Renal cortical epithelial cell (primary cell): ENCODE measurements at places on chromosomes 1 and 21.
A peak's percentile ranks its signal among the peaks of the same experiment; 100 is the strongest.

- DNase-seq, result no peak
Observed at GRCh38 chr1:230975636-230976035, 3.0 kb downstream of the TTC13 start.

- DNase-seq, result no peak
Observed at GRCh38 chr1:237478842-237479241, 411.9 kb downstream of the ZP4 start.

GRCh38 chr1:37797750-37798345 lies 4.2 kb downstream of the MANEAL start:
- DNase-seq, result peak; percentile 49

GRCh38 chr1:205524794-205525101 lies 20.3 kb downstream of the CDK18 start:
- DNase-seq, result no peak

GRCh38 chr1:205693421-205693991 lies 13.2 kb upstream of the SLC45A3 start:
- no peak for DNase-seq

DNA sequence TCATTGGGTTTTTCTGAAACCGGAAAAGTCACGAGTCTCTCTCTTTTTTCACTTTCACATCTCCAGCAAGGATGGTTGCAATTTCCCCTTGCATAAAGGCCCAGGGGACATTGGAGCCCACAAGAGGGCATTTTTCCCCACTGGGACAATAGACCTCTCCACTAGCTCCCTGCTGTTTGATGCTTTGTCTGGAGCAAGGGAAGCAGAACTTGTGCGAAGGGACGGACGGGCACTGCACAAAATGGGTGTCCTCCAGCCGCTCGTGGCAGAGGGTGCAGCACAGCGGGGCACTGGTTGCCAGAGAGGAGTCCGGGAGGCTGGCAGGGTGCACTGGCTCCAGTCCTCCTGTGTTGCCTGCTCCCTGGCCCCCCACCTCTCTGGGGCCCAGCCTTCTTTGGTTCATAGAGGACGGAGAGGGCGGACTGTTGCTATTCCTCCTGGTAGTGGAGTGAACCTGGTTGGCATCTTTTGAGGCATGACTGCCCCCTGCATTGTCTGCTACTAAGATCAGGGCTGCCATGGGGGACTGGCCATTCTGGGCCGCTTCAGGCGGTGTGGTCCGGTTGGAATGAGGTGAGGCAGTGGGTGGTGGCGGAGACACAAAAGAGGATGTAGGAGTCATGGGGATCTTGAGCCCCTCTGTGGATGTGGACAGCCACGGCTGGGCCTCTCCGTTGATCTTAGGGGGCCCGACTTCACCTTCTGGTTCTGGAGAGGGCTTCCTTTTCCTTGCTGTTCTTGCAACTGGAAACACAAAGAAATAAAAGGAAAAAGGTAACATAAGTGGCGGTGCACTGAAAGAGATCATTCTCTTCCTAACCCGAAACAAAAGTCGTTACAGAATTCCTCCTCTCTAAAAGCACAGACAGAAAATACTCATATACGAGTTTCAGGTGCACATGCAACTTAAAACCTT lies 2.6 kb downstream of the IRF2BP2 start:
- DNase-seq, result peak; percentile 45

DNA sequence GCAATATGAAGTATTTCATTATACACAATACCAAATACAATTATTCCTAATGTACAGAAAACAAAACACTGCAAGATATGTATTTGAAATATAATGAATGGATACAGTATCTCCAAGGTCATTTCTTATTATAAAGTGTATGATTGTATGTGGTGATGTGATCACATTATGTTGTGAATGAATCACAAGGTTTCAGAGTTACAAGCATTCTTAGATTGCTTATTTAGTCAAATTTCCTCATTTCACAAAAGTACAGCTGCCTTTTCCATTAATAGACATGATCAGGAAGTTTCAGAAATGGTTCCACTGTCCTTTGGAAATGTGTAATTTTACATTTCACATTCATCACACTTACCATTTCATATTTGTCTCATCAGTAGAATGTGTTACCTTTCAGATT lies 28.3 kb upstream of the NEK7 start:
- peak; percentile 25 for DNase-seq

DNA sequence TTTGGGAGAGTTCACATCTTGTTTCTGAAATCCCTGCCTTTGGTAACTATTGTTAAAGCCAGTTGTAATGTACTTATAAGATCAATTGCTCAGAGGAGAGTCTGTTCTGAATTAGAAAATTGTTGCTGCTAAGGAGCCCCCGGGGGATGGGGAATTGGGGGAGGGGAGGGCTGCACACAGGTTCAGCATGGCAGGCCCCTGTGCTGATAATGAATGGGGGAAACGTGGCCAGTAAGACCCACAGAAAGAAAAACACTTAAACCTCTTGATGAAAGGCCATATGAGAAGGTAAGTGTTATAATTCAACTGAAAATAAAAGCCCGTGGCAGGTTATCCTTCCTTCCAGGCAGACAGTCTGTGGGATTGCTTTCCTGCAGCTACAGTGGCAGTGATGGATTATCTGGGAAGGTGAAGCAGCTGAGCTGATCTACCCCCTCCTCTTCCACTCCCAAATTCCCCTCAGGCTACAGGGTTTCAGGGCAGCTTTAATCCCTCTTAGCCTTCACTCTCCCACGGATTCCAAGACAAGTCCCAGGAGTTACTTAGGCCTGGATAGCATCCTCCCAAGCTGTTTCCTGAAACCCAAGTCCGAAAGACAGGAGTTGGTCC lies 398.8 kb downstream of the TBX15 start:
- DNase-seq, result no peak

- DNase-seq, result no peak
Observed at GRCh38 chr1:63189677-63190076, 132.7 kb upstream of the FOXD3 start.

DNA sequence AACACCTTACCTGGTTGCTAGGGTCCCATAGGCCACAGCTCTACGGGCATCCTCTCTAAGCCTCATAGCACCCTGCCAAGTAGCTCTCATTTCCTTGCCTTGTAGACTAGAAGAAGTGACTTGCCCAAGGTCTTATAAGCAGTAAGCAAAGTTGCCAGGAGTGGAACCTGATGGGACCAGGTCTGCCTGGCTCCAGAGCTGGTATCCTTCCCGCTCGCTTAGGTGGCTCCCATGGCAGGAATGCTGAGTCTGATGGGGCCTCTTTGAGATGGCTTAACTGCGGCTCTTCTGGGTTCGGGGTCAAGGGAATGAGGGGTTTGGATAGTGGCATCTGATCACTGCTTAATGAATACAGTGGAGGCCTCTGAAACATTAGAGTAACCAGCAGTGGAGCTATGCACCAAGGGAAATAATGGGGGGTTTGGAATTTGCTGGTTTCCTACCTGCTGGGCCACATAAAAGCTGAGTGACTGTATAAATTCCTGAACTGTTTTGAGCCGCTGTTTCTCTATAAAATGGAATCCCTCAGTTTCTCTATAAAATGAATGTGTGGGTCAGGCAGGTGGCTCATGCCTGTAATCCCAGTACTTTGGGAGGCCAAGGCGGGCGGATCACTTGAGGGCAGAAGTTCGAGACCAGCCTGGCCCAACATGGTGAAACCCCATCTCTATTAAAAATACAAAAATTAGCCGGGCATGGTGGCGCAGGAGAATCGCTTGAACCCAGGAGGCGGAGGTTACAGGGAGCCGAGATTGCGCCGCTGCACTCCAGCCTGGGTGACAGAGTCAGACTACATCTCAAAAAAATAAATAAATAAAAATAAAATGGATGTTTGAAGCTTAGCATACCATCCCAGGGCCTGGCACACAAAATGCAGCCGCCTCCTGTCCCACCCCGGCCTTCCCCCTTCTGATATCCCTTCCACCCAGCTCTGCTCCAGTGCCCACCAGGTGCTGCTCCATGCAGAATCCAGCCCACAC lies 12.4 kb downstream of the FAM151A start:
- no peak for DNase-seq

DNA sequence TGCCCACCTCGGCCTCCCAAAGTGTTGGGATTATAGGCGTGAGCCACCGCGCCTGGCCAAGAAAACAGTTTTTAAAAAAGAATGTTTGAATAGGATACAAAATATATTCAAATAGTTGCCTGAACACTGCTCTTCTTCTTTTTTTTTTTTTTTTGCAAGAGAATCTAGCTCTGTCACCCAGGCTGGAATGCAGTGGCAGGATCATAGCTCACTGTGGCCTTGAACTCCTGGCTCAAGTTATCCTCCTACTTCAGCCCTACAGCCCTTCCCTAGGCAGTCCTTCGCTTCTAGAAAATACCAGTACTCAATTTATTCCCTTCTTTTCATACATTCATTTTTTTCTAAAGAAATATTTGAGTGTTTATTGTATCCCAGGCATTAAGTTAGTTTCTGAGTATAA lies 67.9 kb downstream of the OSBPL9 start:
- DNase-seq, result no peak

DNA sequence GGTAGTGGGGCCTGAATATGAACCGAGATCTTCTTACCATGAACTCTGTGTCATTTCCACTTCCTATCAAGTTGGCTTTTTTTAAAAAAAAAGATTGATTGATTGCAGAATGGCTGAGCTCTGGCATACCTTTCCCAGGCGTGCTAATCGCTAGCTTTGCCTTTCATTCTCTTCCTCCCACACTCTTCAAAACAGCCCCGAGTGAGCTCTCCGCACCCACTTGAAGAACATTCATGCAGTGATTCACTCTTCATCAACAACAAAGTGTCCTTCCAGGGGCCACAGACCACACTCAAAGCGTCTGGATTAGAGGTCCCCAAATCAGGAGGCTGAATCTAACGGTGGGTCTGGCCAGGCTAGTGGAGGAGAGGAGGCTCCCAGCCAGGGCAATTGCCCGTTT lies 96.3 kb upstream of the GALNT2 start:
- no peak for DNase-seq

DNA sequence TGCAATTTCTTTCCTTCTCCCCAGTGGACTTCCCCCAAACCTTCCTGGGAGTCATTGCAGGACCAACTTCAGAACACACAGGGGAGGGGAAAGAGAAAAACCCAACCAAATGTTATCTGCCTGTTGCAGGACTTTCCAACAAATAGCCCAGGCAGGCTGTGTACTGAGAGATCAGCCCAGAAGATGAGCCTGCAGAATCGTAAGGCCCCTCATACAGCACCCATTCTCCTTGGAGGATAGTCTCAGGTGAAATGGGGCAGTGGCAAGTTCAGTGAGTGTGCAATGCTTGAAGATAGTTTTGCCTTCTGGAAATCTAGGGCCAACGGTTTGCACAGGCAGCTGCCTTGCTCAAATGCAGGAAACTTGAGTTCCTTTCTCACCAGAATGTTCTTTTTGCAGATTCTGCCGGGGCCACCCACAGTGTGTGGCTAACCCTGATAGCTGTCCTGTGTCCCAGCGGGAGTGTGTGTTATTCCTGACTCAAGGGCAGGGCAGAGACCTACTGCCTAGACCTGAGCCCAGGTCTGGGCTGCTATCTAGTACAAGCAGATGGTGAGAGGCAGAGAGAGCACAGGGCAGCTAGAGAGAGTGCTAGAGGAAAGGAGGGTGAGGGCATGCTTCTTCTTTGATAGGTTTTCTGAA lies 48.8 kb downstream of the GADD45A start:
- DNase-seq, result no peak

- DNase-seq, result no peak
Observed at GRCh38 chr1:20703124-20703756, 14.6 kb downstream of the KIF17 start.

DNA sequence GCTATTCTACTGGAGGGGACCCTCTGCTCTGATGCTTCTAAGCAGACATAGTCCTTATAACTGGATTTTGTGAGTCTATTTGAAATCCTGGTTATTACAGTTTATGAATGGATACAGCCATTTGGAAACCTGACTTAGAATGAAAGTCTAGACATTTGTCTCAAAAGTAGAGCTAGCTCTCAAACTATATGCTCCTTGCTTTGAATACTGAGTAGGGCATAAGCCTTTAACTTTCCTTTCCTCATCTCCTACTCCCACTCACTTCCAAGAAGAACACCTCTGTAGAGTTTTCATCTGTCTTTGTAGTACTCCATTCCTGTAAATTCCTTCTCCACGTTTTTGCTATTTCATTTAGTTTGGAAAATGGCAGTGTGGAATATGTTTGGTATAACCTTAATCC lies 9.0 kb upstream of the ARID1A start:
- no peak for DNase-seq

DNA sequence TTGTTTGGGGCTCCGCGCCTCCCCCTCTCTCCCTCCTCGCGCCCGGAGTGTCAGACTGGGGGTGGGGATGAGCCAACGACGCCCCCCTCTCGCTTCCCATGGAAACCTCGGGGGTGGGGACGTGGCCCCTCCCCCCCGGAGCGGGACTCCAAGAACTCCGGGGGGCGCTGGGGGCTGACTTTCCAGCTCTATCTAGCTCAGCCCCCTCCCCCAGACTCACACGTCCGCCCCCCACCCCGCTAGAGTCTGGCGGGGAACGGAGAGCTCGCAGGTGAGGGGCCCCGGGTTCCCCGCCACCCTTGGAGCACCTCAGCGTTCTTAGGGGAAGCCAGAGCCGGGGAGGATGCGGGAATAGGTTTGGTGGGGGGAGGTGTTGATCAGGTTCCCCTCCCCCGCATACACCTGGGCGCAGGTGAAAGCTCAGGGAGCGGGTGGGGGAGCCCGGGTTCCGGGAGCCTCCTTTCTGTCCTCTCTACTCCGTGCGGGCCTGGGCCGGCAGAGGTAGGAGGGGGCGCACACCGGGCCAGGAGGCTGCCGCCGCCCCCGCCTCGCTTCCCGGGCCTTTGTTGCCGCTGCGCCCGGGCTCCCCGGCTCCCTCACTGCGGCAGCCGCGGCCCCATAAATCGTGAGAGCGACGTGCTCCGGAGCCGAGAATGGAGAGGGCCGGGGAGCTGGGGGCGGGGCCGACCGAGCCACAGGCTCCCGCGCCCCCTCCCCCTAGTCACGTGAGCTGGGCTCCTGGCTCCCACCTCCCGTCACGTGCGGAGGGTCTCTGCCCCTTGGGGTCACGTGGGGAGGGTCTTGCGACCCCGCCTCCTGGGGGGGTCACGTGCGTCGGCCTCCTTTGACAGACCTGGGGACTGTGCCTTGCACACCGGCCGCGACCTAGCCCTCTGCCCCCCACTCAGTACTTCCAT lies 1.9 kb downstream of the EFNA3 start:
- no peak for DNase-seq

- no peak for DNase-seq
Observed at GRCh38 chr1:158457246-158457645, 4.4 kb upstream of the OR10K1 start.

- peak; percentile 16 for DNase-seq
Observed at GRCh38 chr1:22665752-22666151, 12.7 kb downstream of the C1QB start.

- DNase-seq, result no peak
Observed at GRCh38 chr1:20540281-20540680, 12.1 kb upstream of the FAM43B start.

- DNase-seq, result no peak
Observed at GRCh38 chr1:155085504-155086127, 7.0 kb downstream of the EFNA3 start.
